ENCODE measurements at places on chromosomes 6 and 20.
A peak's percentile ranks its signal among the peaks of the same experiment; 100 is the strongest.

GRCh38 chr6:38153798-38154345 lies 334.3 kb downstream of the ZFAND3 start:
- no peak for DNase-seq

- no peak for DNase-seq
Observed at GRCh38 chr20:15992564-15992963, 580.7 kb downstream of the KIF16B start.

DNA sequence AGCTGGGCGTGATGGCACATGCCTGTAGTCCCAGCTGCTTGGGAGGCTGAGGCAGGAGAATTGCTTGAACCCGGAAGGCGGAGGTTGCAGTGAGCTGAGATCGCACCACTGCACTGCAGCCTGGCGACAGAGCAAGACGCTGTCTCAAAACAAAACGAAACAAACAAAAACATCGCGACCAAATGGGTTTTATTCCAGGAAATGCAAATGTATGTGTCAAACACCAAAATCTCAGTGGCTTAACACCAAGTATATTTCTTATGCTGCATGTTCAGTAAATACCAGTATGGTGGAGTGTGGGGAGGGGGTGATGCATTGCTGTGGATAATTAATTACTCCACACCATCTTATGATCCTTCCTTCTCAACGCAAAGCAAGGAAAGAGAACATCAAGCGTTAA lies 28.1 kb downstream of the ACTR5 start:
- DNase-seq = no peak

GRCh38 chr6:126195625-126196236 lies 144.2 kb upstream of the CENPW start:
- DNase-seq = no peak

DNA sequence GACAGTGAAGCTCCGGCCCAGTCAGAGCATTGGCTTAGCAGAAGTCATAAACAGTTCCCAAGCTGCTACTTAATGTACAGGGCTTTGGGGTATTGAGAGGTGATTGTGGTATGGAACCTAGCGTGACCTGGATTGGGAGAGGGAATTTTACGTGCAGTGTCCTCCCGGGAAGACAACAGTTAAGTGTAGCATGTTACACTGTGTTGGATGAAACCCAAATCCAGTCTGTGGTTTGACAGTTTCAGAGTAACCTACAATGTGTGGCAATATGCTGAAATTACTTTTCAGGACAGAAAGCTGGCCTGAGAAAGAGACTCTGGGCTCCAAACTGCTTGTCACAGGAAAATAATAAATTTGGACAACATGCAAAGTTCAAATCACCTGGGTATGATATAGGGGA lies 28.1 kb upstream of the RALGAPA2 start:
- no peak for DNase-seq

- DNase-seq = peak; percentile 62
Observed at GRCh38 chr6:137313928-137314855, 95.0 kb upstream of the IFNGR1 start.

DNA sequence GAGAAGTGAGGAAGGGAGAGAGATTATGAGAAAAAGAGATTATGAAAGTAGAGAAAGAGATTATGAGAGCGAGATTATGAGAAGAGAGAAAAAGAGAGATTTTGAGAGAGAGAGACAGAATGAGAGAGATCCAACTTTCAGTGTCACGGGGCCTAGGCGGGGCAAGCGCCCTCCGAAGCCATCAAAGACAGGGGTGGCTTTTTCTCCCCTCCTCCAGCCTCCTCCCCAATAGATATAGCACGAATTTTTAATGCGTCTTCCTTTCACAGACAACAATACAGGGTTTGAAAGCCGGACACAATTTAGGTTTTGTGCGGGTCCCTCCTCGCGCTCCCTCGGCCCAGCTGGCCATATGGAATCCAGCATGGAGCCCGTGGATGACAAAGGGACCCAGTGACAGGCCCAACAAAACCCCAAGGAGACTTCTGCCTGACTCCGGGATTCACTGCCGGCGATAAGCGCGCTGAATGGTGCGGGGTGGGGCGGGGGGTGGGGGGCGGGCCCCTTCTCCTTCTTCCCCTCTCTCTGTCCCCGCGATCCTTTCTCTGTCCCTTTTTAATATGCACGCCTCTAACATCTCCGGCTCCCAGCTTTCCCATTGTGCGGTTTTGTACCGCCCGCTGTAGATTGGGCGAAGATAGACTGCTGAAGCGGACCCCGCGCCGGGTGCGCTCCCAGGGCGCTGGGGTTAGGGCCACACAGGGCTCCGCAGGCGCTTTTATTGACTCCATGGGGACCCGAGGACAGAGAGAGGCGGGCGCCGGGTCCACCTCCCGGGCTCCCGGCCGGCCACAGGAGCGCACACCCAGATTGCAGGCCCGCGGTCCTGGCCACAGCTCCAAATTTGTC lies 5.4 kb downstream of the NKX2-2 start:
- no peak for DNase-seq

- no peak for DNase-seq
Observed at GRCh38 chr20:39670988-39671387, 708.8 kb downstream of the DHX35 start.

GRCh38 chr6:137370871-137371633 lies 123.1 kb downstream of the OLIG3 start:
- no peak for DNase-seq

DNA sequence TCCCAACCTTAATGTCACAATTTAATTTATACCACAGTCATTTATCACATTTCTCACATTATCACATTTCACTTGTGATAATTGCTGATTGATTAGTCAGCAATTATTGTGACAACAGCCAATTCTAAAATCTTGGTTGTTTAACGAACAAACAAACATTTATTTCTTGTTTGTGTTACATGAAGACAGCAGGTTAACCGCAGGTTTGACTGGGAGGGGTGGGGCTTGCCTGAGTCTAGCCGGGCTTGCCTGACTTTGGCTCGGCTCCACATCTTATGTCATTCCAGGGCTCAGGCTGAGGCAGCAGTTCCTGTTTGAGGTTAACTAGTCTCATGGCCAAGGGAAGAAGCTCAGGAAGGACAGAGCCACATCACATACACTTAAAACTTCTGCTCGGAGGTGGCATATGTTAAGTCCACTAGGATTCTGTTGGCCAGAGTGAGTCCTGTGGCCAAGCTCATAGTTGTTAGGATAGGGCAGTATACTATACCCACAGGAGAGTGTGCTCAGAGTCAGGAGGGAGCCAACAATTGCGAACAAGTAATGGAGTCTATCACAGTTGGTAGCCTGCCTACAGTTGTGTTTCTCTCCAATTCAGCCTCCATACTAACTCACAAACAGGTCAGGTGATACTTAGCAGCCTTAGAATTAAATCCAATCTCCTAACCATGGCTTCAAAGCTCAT lies 90.0 kb upstream of the IFNGR1 start:
- DNase-seq = no peak

DNA sequence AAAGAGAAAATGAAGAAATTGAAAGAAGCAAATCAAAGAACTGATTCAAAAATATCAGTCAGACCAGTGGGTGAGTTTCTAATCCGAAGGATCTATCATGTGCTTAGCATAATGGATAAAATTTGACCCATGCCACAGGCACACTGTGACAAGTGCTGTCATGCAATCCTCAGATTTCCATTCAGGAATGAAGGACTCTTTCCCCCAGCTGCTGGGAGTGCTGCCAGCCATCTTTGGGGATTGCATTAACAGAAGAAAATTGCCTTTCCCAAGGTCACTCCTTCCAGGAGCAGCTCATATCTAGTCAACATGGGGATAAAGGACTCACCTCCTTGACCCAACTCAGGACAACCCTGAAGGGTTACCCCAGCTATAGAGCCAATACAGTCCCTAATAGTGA lies 316.7 kb upstream of the TBX18 start:
- no peak for DNase-seq

- DNase-seq = peak; percentile 42
Observed at GRCh38 chr6:97113170-97113569, 169.8 kb downstream of the MMS22L start.

GRCh38 chr20:35902545-35902941 lies 51.8 kb downstream of the SCAND1 start:
- DNase-seq = no peak

- no peak for DNase-seq
Observed at GRCh38 chr6:154526996-154527395, 16.5 kb upstream of the CNKSR3 start.

DNA sequence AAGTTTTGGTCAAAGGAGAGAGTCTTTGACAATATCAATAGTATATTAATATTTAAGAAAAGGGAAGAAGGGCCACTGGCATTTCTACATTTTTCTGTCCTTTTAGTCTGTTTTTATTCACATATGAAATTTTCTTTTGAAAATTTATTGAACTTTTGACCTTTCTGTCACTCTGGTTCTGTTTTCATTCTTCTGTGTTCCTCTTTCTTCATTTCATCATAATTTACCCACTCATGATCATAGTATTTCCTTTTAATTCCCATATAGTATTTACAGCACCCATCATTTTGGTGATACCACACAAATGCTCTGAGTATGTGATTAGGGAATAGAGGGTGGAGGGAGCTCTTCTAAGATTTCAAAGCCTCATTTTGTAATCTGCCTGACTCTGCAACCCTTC lies 142.8 kb downstream of the GJA1 start:
- no peak for DNase-seq

DNA sequence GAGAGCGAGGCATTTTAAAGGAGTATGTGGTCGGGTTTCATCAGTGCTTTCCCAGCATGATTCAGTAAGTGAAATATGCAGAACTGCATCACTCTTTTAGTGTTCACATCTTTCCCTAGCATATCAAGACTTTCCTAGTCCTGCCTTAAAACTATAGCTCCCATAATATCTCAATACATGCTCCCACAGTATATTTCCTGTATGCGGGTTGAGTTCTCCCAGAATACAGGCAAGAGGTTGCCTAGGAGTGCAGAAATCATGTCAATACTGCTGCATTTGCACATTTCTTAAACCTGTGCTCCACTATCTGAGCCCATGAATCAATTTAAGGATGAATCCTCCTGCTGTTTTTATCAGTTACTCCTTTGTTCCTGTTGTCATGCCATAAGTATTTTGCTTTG lies 386.6 kb upstream of the SLC35B3 start:
- DNase-seq = no peak

DNA sequence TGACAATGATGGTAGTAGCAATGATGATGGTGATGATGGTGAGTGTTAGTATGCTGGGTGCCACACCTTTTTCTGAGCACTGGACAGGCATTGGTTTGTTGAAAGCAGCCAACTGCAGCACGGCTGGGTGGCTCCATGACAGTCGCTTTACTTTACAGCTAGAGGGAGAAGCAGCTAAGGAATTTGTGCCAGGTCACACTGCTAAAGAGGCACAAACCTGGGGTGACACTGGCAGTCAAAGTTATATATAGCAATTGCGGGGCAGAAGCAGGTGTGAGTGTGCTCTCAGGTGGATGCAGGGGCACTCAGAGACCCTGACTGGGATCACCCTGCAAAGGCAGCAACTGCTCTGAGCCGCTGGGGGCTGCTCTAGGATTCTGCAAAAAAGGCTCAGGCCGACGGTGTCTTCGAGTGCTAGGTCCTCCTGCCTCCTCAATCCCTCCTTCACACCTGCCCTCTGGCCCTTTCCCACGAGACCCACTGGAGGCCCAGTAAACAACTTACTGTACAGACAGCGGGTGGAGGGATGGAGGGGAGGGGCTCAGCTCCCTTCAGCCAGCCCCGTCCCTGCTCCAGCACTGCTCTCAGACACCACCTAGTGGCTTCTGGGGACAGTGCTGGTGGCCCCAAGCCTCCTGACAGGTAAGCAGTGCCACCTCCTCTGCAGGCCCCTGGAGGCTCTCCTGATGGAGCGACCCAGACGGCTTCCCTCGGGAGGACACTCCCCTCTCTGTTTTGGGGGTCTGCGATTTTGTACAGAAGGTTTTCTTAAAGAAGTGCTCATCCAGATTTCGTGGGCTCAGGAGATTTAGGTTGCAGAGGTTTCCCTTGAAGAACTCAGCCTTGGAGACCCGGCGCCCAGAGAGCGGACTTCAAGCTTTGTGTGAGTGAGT lies 4.4 kb upstream of the RPS21 start:
- DNase-seq = peak; percentile 79

DNA sequence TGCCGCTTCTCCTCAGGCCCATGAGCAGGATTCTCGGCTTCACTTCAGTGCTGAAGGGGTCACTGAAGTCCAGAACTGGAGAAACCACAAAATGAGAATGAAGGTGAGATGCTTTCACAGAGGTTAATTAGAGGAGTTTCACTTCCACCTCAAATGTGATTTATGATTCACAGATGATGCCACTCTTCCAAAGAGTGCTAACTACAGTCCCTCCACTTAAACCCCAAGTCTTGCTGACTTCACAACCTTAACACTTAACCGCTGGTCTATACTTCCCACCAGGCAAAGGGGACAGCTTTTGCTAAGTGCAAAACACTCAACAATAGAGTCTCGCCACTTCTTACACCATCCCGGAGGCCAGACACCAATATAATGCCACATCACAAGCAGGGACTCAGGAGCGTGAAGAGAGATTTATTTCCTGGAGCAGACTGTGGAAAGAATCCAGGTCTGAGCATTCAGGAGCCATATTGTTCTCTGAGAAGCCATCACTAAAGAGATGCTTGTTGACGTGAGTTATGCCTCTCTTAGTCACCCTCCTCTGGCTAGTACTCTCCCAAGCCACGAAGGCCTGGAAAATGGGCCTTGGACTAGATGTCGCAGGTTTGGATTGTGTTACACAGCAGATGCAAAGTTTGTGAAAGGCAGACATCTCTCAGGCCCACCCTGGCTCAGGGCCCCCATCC lies 24.4 kb downstream of the RRAGD start:
- DNase-seq = no peak

- DNase-seq = no peak
Observed at GRCh38 chr6:138609801-138610430, 110.6 kb upstream of the NHSL1 start.

DNA sequence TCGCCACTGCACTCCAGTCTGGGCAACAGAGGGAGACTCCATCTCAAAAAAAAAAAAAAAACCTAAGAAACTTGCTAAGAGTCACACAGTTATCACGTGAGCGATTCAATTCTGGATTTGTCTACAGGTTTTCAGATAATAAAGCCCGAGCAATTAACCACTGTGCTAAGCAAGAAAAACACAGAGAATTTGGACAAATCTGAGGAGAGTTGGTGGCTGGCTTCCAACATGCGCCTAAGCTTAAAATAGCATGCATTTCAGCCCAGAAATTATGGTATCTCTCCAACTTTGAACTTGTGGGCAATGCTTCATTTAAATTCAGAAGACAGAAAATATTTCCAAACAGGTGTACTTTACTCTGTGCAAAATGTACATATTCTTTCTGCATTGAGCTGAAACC lies 232.9 kb downstream of the TSHZ2 start:
- DNase-seq = no peak

DNA sequence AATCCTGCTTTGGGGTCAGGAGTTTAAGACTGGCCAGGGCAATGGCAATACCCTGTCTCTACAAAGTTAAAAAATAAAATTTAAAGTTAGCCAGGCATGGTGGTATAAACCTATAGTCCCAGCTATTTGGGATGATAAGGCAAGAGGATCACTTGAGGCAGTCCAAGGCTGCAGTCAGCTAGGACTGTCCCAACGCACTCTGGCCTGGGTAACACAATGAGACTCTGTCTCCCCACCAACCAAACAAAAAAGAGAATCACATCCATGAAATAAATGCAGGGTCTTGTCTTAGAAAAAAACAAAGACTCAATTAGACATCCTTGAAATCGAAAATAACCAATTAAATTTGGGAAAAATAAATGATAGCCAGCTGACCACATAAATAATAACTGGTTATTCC lies 88.9 kb downstream of the PHIP start:
- no peak for DNase-seq

GRCh38 chr6:151240791-151241642 lies 1.2 kb downstream of the AKAP12 start:
- DNase-seq = no peak

- no peak for DNase-seq
Observed at GRCh38 chr6:170062209-170062914, 228.5 kb downstream of the DLL1 start.
